ENCODE measurements at places on chromosomes 4 and X.

DNA sequence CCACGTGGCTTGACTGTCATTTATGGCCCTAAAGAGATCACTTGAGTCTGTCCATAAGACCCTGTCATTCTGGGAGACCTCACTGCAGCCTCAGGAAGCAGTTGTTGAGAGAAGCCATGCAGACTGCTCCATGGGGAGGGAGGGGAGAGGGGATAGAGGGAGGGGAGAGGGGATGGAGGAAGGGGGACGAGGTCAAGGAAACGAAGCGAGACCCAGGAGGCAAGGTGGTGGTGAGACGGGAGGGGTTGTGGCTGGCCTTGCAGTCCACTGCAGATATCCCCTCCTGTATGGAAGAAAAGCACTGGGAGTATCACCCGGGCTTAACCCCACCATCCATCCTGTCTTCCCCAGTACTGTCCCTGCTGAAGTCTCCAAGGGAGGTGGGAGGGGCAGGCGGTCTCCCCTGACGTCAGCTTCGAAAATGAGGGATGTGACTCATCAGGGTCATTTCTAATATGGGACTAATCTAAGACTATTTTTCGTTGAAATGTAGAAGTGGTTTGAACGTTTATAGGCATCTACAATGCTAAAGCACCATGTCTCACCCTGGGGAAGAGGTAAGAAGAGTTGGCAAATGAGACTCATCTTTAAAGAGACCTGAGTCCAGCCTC, 5.6 kb downstream of the TMEM255A start:
- DNase-seq, result no peak

DNA sequence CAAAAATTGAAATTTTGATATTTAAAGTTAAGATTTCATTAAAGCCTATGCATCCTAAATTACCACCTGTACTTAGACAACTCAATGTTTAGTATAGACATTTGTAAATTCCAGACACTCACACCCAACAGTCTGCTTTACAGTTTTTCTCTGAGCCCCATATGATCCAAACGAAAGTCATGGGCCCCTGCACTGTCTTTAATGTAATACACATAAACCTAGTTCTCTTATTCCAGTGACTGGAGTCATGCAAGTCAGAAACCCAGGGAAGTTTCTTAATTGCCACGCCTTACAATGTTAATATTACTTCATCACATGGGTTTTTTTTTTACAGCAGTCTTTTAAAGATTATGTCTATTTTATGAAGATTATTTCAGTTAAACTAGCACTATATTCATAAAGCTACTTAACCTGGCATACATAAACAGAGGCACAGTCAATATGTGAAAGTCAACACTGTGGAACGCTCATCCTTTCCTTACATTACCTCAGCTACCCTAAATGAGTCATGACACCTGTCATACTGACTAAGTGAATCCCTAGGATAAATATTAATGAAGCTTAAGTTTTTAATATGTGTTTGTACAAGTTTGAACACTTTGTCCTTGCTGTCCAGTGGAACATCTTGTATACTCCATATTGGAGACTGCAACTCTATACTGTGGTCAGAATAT, 67.7 kb upstream of the H2AZ1 start:
- no peak for DNase-seq

GRCh38 chr4:85929961-85930665, 429.7 kb downstream of the MAPK10 start:
- no peak for DNase-seq

- DNase-seq, result no peak
These were observed 26.8 kb upstream of the SPARCL1 start for GRCh38 chr4:87555773-87556619.

DNA sequence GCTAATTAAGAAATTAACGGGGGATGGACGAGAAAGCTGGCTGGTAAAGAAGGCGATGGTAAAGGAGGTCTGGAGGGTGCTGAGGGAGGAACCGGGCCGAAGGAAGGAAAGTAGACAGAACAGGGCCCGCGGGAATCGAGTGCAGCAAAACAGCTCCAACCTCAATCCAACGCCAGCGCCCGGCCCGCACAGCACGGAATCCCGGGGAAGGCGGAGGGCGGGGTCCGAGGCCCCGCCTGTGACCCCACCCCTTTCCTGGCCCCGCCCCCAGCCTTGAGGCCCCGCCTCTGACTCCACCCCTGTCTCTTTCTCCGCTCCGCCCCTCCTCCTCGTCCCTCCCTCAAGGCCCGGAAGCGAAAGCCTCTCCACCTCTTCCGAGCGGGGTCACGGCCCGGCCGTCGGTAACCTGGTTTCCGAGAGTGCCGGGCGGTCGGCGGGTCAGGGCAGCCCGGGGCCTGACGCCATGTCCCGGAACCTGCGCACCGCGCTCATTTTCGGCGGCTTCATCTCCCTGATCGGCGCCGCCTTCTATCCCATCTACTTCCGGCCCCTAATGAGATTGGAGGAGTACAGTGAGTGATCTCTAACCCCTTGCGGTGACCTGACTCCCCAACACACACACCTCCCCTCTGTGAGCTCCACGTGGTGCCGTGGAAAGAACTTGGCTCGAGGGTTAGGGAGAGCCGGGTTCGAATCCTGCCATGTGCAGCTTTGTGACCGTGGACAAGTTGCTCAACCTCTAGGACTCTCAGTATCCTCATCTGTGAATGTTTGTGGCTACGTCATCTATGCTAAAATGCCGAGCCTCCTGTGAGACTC, at the start of gene SMIM20:
TSS of gene SMIM20 (plus strand) at position 370 of the 819 bp plus-strand sequence. CDS start at position 464, 94 bp downstream.
- DNase-seq, result peak; percentile 98

- DNase-seq, result no peak
These were observed 1159.3 kb upstream of the TENM3 start for GRCh38 chr4:181083757-181084361.

DNA sequence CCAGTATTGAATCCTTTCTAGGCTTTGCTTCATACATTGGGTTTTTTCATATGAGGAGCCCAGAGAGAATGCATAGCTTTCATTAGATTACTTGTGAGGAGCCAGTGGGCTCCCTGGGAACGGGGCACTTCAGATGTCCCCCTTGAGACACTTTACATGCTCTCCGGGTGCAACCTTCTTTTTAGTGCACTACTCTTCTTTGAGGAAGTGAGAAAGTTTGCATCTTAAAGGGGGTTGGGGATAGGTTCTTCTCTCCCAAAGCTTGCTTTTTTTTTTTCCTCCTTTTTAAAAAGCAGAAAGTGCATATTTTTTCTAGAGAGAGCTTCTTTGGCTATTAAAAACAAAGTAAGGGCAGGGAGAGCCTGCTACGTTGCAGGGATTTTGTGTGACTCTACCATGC, 4.3 kb downstream of the HADH start:
- no peak for DNase-seq

DNA sequence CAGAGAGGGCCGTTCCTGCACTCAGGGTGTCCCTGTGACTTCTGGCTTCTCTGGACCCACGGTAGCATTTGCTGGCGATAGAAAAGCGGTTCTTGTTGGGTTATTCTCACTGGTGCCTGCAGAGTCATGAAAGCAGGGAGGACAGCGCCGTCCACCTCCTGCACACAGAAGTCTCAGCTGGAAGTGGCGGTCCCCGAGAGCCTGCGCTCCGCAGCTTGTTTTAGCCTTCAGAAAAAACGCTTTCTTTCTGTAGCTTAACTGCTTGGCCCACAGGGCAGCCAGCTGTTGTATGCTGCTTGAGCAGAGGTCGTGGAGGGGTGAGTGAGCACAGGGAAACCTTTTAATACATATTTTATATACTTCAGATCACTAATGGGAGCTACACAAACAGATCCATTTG, 400.7 kb upstream of the FAT1 start:
- peak; percentile 70 for DNase-seq

DNA sequence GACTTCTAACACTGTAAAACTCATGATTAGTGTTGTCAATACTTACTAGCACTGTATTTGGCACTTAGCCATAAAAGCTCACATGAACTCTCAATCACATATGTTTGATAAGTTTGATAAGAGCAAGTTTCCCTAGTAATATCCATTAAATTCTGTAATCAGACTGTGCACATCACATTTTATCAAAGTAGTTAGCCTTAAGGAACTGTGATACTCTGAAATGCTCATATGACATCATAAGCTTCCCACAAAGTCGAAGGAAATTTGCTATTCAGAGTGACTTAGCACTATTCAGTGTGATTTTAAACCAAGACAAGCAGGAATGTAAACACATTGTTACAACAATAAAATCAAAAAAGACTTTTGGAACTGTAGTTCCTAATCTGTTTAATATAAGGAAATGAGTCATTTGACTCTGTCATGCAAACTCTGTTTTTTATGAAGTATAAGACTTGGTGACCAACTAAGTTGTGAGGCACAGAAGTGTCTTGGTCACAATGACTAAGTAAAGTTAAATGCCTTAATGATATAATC, 6.7 kb downstream of the SLC7A11 start:
- no peak for DNase-seq

GRCh38 chrX:45437186-45437585, 236.5 kb upstream of the DIPK2B start:
- DNase-seq, result no peak

- DNase-seq, result no peak
These were observed 9.0 kb upstream of the MAGEA8 start for GRCh38 chrX:149871940-149872339.

- DNase-seq, result no peak
These were observed 42.0 kb upstream of the FBXW7 start for GRCh38 chr4:152577708-152578396.

DNA sequence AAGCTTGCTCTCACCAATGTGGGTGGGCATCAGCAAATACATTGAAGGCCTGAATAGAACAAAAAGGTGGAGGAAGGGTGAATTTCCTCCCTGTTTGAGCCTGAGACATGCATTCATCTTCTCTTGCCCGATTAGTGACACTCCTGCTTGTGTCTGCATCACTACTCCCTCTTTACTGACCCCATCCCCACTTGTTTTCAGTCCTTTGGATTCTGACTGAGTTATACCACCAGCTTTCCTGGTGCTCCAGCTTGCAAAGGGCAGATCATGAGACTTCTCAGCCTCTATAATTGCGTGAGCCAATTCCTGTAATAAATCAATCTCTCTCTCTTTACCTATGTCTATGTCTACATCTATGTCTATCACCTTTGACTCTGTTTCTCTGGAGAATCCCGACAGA, 47.4 kb upstream of the DYNLT3 start:
- DNase-seq, result no peak

- no peak for DNase-seq
These were observed 121.7 kb downstream of the TEX13A start for GRCh38 chrX:105098812-105099211.

- DNase-seq, result no peak
These were observed 367.9 kb upstream of the SLIT2 start for GRCh38 chr4:19883841-19884240.

- no peak for DNase-seq
These were observed 73.5 kb upstream of the RAP2C start for GRCh38 chrX:132292793-132293192.

DNA sequence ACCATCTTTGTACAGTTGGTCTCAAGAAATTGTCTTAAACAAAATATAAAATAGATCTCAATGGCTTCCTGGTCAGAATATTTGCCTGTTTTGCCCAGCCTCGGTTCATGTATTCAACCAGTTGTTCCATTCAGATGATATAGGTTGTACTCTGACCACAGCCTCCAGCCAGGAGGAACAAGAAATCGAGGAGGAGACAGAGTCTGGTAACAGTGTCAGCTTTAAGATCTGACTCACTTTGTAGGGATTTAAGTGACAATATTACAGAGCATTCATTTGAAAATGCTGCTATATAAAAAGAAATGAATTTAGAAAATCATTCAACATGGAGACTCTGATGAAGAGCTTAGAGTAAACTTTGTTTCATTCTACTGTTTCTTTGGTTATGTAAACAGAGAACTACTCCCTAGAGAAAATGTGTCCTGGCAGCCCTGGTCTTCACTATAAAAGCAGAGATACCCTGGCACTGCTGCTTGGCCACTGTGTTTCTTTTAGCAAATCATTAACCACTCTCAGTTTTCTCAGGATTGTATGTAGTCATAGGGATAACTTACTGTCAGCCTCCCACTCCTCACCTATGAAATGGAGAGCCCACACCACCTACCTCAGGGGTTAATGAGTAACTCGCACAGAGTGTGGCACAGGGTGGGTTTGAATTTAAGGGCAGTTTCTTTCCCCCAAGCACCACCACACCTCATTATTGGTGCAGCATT, 53.5 kb downstream of the PAGE2 start:
- DNase-seq, result no peak

- no peak for DNase-seq
These were observed at the start of gene ERAS for GRCh38 chrX:48826135-48826875. TSS of gene ERAS (plus strand) at chrX:48826513. CDS start at chrX:48829124, 2,611 bp downstream.

GRCh38 chr4:144648042-144648441, 2.1 kb downstream of the HHIP start:
- DNase-seq, result no peak

DNA sequence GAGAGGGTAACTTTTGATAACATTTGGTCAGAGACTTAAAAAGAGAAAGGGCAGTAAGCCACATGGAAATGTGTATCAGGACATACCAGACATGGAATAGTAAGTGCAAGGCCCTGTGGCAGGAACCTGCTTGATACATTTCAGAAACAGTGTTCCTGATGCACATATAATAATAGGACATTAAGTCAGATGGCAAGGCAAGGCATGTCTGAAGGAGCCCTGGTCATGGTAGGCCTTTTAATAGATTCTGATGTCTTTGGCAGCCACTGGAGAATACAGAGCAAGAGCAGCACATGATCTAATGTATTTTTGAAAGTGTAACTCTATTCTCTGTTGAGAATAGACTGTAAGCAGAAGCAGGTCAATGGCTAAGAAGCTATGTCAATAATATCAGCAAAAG, 279.7 kb downstream of the CAMK2D start:
- DNase-seq, result no peak

- peak; percentile 57 for DNase-seq
These were observed 16.7 kb upstream of the SOD3 start for GRCh38 chr4:24778464-24779225.

- DNase-seq, result no peak
These were observed 1.4 kb upstream of the SERPINA7 start for GRCh38 chrX:106039920-106040319.

GRCh38 chrX:47618923-47619485, 653 bp downstream of the SYN1 start:
- no peak for DNase-seq

DNA sequence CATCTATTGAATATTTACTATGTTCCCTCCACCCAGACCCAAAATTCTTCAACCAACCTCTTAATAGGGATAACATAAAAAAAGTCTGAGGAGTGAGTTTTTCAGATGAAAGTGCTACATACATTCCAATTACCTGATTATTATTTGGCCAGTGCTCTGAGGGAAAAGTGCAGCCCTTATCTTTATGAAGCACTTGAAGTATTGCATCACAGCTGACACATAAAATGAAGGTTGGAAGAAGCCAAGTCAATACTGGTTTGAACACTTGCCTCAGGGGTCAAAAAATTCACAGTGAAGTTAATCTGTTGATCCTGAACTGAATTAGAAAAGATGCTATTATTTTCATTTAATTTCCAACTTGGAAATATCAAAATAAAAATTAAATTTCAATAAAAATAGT, 498.9 kb downstream of the INPP4B start:
- no peak for DNase-seq

GRCh38 chrX:130028196-130028595, 45.8 kb downstream of the BCORL1 start:
- DNase-seq, result no peak

Measured in right forelimb (tissue), 1 donor.